ENCODE measurements at places on chromosomes 2 and 18.

GRCh38 chr2:215658635-215659305 lies 222.9 kb upstream of the FN1 start:
- no peak for DNase-seq

- no peak for DNase-seq
These were observed 81.8 kb upstream of the HPCAL1 start for GRCh38 chr2:10220902-10221391.

- DNase-seq: no peak
These were observed 6.8 kb upstream of the CFLAR start for GRCh38 chr2:201109186-201109585.

- no peak for DNase-seq
These were observed 24.2 kb upstream of the KLF11 start for GRCh38 chr2:10019174-10019573.

DNA sequence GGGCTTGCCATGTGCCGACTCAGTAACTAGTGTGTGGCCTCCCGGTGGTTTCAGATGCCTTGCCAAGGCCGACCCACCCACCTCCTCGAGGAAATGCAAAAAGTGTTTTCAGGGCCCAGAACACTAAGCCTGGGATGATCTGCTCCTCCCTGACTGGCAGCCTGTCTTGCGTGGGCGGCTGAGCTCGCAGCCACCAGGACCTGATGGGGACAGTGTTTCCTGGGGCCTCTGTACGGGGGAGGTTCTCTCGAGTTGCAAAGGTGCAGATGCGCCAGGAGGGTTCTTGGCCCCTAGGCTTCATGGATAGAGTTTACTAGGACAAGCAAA lies 85.2 kb downstream of the GLI2 start:
- DNase-seq: no peak

GRCh38 chr2:212548455-212548819 lies 9.8 kb upstream of the ERBB4 start:
- no peak for DNase-seq

DNA sequence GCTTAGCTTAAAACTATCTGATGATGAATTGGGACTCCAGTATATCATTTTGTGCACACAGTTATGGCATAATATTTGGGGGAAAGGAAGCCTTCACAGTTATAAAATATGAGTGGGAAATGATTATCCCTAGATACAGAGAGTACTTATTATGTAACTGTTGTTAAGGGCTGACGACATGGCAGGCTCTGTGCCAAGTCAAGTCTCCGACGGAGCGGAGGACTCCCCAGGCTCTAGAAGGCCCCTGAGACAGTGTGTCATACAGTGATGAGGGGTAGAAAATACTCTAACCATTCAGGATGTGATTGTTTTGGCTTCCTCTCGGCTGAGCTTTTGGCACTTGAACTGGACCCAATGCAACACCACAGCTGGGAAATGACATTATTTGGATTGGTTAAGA lies 211.8 kb downstream of the SLC8A1 start:
- no peak for DNase-seq

DNA sequence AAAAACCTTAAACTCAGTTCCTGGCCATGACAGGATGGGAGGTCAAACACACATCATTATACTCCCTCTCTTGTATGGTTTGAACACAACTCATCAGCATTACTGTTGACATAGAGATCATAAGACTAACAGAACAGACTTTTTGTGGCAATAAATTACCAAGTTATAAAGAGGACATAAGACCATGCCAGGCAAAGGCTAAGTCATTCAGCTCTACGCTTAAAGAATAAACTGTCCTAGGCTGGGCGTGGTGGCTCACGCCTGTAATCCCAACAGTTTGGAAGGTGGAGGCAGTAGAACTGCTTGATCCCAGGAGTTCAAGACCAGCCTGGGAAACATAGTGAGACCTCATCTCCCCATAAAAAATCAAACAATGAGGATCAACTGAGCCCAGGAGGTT lies 16.4 kb downstream of the NLRC4 start:
- no peak for DNase-seq

- no peak for DNase-seq
These were observed 418.1 kb upstream of the MYT1L start for GRCh38 chr2:2749206-2749598.

DNA sequence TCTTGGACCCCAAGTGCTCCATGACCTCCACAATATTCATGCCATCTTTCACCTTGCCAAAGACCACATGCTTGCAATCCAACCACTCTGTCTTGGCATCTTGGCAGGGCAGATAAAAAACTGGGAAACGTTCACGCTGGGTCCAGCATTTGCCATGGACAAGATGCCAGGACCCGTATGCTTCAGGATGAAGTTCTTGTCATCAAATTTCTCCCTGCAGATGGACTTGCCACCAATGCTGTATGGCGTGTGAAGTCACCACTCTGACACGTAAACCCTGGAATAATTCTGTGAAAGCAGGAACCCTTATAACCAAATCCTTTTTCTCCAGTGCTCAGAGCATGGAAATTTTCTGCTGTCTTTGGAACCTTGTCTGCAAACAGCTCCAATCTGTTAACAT lies 21.5 kb downstream of the CNOT11 start:
- DNase-seq: no peak

DNA sequence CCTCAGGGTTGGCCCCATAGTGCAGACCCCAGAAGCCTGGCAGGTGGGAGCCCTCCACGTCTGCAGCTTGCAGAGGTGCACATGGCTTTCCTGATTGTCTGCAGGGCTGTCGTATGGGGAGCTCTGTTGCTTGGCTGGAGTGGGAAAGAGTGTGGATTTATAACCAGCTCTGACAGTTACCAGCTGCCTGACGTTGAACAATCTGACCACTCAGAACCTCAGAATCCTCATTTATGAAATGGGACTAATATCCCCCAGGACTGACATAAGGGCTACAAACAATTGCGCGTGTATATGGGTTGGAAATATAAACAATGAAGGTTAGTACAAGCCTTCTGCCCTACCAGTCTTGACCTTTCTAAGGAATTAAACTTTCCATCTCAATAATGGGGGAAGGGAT lies 13.9 kb upstream of the PXDN start:
- no peak for DNase-seq

DNA sequence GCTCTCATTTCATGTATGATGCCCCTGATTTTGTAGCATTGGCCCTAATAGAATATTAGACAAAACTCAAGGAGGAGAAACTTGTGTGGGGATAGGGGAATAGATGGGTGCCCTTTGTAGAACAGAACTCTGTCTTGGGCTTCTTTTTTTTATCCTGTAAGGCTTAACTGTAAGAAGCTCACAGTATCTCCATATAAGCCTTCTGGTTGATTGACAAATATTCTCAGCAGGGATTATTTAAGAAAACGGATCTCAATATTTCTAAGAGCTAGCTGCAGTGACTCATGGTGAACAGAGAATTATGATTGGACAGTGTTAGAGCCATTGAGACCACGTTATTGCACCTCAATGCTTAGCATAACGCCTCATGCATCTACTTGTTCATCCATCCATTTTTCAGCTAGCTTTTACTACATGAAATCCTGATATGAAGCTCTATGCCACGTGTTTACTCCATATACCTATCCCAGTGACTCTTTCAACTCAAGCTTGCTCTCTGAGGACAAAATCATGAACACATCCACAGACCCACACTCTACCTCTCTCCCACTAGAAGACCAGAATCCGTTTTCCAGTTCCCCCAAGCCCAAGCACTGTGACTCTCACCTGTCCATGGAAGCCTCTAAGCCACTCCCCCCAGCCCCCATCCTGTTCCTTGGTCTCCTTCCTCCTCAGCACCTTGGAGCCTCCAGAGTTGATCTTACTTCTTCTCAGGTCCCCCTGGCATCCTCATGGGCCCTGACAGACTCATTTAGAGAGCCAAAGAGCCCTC lies 99.2 kb downstream of the BCL2L11 start:
- no peak for DNase-seq

DNA sequence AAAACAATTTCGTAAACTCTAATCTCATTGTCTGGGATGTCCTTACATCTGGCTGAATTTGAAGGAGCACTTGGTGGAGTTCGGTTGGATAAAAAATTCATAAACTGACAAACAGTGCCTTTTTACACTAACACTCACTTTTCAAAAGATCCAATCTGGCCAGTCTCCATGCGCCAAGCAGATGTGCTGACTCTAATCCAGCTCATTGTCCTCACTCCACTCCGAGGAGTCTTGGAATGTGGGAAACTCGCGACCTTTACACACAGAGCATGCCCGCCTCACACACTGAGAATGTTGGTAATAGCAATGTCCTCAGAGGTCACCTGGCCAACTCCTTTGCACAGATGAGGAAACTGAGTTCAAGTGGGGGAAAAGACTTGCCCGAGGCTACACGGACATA lies 66.8 kb downstream of the XDH start:
- DNase-seq: no peak

GRCh38 chr18:9474108-9474982 lies 968 bp upstream of the RALBP1 start:
- no peak for DNase-seq

DNA sequence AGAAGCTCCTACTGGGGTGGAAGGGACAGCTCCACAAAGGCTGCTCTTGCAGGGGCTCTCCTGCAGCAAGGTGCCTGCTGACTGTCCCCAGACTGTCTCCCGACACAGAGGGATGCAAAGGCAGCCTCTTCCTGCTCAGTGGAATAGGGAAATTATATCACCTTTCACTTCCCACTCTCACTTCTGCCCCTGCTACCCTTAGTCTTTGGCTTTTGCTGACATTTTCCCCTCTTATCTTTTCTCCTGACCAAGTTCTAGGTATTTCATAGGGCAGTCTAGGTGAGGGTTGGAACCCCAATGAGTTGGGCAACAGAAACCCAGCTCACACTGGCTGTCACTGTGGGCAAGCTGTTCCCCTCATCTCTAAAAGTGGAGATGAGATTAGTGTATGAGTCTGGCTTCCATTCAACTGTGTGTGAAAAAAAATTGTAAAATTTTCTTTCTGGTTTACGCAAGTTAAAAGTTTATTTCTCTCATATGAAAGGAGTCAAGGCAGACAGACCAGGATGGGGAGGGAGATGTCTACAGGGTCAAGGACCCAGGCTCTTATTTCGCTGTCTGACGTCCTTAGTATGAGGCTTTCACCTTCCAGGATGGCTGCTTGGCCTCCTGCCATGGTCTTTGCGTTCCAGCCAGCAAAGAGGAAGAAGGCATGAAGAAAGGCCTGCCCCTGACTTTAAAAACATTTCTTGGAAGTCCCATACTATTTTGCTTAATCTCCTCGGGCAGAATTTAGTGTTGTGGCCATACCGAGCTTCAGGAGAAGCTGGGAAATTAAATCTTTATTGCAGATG lies 7.5 kb upstream of the MOCOS start:
- no peak for DNase-seq

- DNase-seq: no peak
These were observed 140.5 kb downstream of the ST6GAL2 start for GRCh38 chr2:106745468-106745867.

DNA sequence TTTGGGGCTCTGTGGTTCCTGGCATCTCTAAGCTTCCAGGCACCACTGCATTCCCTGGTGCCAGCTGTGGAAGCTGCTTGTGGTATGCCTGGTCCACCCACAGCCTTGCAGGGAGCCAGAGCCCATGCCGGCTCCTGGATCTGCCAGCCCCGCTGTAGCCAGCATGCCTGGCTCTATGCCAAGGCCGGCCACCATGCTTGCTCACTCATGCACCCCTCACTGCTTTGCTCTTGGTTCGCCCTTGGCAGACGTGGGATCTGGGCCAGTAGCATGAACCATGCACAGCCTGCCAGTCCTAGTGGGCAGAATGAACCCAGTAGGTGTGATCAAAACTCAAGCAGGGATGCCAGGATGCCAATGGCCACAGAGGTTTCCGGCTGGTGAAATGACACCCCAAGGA lies 634.2 kb upstream of the TMEFF2 start:
- no peak for DNase-seq

DNA sequence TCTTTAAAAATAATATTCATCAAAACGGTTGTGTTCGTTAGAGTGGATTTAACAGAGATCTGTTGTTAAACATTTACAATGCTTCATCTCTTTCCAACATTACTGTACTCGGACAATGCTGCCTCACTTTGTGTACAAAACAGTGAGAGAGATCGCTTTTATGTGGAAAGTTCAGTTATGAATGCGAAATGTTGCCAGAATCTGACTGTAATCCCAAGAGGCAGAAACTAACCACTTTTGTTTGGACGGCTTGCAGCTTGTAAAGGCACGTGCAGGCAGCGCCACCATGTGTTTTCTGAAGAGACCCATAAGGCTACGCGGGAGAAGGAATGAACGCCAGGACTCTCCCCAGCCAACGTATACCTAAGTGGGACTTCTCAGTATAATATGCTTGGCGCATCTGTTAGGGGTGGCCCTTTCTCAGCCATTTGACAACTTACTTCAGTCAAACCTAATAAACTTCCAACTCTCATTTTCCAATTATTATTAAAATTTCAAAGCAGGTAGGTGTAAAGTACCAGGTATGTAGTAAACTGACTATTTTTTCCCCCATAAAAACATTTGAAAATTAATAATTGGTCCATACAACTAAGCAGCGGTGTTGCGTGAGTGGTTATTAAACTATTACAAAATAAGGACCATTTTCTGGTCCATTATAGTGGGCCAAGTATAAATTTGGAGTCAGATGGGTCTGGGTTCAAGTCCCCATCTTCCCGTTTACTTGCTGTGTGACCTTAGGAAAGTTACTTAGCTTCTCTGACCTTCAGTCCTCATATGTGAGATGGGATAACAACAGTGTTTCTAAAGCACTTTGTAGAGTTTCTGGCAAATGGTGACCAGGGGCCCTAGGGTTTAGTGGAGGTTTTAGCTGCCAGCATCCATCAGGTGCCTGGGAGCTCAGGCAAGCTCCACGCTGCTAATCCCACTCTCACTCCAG lies 5.6 kb upstream of the NAPG start:
- DNase-seq: peak; percentile 74

DNA sequence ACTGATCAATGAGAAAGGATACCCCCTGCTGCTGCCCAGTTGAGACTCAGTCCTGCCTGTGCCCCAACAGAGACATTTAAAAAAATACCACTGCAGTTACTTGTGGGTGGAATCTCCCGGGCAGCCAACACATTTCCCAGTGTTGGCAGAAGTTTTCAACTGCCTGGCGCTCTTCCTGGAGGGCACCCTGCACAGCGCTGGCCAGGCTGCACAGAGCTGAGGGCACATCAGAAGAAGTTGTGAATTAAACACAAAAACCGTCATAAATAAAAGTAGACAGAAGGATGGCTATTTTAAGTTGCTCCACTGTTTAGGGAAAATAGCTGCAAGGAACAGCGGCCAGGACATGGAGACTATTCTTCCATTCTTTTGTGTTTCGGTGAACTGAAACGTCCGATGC lies 110.2 kb upstream of the THOC1 start:
- no peak for DNase-seq

DNA sequence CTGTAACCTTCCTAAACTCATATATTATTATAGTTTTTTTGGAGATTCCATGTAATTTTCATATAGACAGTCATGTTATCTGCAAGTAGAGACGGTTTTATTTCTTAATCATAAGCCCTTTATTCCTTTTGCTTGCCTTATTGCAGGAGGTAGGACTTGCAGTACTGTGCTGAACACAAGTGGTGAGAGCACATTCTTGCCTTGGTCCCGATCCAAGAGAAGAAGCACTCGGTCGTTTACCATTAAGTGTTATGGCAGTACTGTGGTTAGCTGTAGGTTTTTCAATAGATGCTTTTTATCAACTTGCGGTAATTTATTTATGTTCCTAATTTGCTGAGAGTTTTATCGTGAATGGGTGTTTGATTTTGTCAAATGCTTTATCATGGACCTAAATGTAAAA lies 305.7 kb downstream of the DYSF start:
- DNase-seq: no peak
